Stimulated activated CD8-positive, alpha-beta memory T cell treated with anti-CD3 and anti-CD28 coated beads, Interleukin-2, amount 100 ng/mL, for 48 hours (primary cell): ENCODE measurements at places on chromosomes 6 and 20.

DNA sequence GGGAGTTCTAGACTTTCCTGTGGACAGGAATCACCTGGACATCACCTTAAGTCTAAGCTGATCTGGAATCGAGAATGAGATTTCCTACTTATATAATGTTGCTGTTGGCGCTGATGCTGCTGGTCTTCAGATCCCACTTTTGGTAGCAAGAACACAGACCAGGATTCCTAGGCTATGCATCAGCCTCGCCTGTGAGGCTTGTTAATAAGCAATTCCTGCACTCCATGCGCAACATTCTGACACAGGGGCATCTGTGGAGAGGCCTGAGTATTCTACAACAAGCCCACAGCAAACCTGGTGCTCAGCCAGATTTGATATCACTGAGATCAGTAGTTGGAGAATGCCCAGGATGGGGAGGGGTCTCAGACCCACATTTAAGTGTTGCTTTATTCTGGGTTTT lies 52.0 kb upstream of the TRIM26 start:
- DNase-seq, result no peak

- DNase-seq, result no peak
Observed at GRCh38 chr20:1205802-1206201, 2.5 kb downstream of the C20orf202 start.

DNA sequence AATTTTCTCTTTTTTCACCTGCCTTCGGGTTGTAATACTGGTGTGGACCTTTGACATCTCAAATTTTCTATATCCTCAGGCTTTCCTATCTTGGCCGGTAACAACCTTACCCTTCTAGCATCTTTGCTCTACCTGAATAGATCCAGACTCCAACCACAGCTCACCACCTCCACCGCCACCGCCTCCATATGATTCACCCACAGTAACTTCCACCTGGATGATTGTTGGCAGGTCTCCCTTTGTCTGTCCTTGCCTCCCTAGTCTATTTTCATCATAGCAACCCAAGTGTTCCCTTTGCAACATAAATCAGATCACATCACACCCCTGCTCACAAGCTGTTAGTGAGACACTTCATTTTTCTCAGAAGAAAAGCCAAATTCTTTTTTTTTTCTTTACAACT lies 525.8 kb upstream of the POU3F2 start:
- DNase-seq, result no peak

- peak; percentile 1 for DNase-seq
Observed at GRCh38 chr20:51966296-51966971, 164.1 kb upstream of the SALL4 start.

DNA sequence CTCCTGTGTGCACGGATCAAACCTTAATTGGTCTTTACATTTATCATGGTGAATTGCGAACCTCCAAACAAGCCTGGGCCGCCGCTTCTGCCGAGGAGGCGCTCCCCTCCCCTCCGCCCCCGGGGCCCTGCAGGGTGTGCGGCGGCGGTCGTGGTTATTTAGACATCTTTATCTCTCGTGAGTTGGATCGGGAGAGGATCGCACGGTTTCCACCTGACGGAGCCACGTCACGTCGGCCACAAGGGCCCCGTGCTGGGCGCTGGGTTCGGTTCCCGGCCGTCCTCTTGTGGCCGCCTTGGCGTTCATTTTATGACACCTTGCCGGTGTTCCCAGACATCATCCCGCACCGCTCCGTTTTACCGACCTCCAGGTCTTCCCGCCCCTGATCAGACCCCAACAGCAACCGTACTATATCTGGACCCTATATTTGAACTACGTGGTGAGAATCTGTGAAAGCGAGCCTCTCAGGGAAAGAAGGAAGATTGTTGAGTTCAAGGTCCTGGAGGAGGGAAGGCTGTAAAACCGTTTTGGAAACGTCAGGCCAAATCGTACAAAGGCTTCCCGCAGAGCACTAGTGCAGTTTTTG lies 1.3 kb upstream of the CNR1 start:
- no peak for DNase-seq

GRCh38 chr6:131945971-131946370 lies 5.2 kb downstream of the CCN2 start:
- no peak for DNase-seq

DNA sequence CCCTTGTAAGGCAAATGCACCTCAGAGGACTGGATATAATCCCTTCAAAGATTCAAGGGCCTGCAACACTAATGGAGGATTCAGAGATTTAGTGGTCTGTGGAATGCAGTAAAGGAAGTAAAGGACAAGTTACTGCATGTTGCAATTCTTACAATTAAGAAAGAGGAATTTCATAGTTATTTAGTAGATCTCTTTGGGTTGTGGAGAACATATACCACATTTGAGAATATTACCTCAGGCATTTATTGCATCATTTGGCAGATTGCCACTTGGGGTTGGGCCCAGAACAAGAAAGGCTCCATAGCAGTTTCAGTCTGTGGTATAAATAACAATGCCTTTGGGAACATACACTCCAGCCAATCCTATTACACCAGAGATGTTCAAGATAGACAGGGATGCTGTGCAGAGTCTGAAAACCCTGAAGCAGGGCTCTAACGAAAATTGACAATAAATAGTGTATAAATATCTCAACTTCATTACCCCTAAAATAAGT lies 20.9 kb upstream of the EPM2A start:
- no peak for DNase-seq

DNA sequence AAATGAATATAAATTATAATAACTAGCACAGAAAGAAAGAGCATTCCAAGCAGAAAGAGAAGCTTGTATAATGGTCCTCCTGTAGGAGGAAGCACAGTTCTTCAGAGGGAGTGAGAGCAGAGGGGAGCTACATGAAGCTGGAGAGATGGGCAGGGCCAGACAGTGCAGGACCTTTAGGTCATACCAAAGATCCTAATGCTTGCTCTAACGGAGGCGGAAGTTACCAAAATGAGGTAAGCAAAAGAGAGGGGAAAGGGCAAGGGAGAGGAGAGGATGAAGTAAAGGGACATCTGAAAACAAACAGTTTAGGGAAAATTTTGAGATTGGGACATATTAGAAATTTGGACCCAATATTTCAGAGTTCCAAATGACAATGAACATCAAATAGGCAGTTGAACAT lies 50.2 kb downstream of the HBS1L start:
- no peak for DNase-seq

GRCh38 chr20:2093159-2093781 lies 8.4 kb upstream of the STK35 start:
- peak; percentile 4 for DNase-seq

DNA sequence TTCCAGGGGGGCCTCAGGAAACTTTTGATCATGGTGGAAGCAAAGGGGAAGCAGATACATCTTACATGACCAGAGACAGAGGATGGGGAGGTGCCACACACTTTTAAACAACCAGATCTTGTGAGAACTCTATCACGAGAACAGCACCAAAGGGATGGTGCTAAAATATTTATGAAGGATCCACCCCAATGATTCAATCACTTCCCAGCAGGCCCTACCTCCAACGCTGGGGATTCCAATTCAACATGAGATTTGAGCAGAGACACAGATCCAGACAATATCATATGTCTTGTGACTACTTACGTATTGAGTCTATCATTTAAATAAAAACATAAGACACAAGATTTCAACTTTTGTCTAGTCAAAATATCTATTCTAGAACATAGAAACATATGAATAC lies 351.9 kb downstream of the EPM2A start:
- no peak for DNase-seq

DNA sequence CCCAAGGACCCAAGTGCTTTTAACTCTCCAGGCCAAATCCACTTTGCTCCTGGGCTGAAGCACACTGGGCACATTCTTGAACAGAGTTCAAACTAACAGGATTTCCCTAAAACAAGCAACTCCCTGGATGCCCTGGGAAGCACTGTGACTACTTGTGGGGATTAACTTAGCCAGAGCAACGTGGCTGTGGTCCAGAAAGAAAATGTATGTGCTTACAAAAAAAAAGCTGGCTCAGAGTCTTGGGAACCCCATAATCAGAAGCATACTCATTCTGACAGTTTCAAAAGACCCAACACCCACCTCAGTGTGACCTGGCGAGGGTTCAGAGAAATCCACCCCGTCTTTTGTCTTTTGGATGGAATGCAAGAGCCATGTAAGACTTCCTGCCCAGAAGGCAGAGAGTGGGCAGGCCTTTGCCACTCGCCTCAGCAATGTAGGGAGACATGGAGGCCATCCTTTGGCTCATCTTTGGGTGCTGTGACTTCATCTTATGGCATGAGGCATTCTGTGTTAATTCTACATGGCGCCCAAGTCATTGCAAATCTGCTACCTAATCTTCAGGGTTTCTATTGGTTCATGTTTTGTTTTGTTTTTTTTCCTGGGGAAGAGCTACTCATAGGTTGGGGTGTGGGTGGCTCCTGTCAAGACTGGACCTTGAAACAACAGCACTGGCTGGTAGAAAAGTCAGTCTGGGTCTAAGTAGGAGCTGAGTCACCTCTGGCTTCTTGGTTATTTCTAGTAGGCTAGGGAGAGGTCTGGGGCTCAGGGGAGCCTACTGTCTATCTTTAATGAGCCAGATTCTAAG lies 248.6 kb upstream of the SUPT3H start:
- DNase-seq, result no peak

GRCh38 chr6:9136141-9136822 lies 700.9 kb upstream of the SLC35B3 start:
- DNase-seq, result no peak

DNA sequence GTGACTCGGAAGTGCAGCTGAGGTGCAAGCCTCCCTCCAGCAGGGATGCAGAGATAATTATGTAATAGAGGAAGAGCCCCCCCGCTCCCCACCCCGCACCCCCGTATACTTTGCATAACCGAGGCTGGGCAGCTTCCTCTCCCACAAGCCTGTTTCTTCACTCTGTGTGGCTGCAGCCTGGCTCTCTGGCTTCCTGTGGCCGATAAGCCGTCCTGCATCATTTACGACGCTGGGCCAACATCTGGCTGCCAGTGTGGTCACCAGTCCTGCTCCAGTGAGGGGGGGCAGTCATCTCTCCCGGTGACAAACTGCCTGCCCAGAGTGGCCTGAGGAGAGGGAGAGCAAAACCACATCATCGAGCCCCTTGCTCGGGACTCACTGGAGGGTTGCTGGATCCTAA lies 59.2 kb downstream of the RBM38 start:
- DNase-seq, result no peak

DNA sequence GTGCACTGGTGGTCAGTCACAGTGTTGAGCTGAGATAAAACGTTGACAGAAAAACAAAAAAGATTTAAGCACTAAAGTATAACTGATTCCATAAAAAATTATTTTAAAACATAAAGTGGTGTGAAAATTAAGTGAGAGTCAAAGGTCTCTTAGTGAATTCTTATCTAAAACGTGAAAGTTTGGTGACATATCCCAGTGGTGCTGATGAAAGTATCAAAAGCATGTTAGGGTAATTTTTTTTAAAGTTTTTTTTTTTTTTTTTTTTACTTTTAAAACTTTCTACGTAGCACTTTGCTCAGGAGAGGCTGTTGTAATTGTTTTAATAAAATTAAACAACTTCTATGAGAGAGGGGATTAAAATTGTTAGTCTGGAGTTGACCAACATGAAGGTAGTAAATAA lies 65.6 kb upstream of the TMEM30A start:
- DNase-seq, result no peak
